ENCODE measurements at places on chromosomes 4 and X.

GRCh38 chr4:1398681-1399507 is 7.3 kb downstream of the NKX1-1 start:
- DNase-seq, result no peak

DNA sequence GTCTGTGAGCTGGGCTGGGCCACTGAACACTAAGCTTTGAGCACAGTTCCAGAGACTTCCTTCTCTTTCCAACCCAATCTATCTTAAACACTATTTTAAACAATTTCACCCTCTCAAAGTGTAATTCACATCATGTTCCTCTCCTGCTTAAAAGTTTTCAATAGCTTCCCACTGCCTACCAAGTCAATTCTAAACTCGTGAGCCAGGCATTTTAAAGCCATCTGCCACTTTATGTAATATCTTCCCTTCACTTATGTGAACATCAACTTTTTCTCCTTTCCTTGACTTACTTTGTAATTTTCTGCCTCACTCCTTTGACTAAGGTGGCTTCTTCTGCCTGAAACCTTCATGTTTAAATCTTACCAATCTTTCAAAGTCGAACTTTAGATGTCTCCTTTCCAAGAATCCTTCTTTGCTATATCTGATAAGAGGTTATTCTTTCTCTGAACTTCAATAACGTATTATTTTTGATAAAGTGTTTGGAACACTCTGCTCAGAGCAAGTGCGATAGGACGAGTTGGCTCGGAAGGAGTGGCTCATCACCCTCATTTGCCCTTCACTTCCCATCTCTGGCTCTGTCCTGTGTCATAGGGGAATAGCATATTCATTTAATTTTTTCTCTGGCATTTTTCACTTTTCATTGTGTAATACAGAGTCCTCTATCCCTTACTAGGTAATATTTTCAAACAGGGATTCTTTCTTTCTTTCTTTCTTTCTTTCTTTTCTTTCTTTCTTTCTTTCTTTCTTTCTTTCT is 13.0 kb upstream of the SPARCL1 start:
- DNase-seq, result no peak

DNA sequence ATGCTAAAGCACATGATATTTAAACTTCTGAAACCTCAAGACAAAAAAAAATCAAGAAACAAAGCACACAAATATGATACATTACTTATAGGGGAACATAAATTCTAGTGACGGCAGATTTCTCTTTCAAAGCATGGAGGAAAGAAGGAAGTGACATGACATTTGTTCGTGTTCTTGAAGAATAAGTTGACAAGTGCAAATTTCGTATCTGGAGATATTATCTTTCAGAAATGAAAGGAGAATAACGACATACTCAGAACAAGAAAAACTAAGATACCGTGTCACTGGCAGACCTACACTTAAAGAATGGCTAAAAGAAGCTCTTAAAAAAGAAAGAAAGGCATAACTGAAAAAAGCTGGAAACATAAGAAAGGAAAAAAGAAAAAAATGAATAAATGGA is 16.6 kb downstream of the CENPVL2 start:
- no peak for DNase-seq

DNA sequence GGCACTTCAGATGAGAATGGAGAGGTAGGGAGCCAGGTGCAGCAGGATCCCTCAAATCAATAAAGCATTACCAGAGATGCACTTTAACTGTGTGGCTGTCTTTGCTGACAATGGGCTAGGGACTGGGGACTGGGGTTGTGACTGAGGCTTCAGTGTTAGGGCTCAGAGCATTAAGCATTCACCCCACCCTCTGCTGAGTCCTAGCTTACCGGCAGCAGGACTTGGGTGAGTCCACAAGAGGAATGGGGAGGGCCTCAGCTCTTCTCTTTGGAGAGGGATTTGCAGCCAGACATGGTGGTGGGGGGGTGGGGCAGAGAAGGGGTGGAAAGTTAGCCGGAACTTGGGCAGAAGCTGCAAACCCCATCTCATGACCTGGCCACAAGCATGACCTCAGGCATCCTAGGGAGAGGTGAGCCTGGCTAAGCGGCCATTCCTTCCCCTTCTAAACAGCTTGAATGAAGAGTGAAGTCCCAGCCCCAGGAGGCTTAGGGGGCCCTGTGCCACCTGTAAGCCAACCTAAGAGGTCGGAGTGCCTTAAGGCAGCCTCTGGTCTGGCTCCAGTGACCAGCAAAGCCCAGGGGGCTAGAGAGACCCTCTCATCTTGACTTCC is 78.4 kb downstream of the STARD8 start:
- DNase-seq, result no peak
